ENCODE measurements at places on chromosomes 12 and 14. TPM values are rescaled to one million over a fixed set of nuclear protein-coding genes. Genes with fewer than 3 reads are reported as not detected.

DNA sequence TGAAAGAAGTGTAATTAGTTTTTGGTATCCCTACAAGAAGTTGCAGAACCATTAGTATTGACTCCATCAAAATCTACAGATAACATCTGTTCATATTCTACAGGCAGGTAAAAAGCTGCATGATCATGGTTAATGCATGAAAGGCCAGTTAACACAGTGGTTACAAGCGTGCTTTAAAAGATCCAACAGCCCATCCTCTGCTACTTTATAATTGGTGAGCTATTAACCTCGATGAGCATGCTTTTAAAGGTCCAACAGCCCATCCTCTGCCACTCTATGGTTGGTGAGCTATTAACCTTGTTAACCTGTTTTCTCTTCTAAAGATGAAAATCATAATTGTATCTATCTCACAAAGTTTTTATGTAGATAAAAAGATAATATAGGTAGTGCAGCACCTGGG, 289.3 kb downstream of the DUSP6 start:
- DNase-seq, result no peak

- no peak for DNase-seq
Observed at GRCh38 chr14:49056021-49056420, 530.2 kb downstream of the RPS29 start.

DNA sequence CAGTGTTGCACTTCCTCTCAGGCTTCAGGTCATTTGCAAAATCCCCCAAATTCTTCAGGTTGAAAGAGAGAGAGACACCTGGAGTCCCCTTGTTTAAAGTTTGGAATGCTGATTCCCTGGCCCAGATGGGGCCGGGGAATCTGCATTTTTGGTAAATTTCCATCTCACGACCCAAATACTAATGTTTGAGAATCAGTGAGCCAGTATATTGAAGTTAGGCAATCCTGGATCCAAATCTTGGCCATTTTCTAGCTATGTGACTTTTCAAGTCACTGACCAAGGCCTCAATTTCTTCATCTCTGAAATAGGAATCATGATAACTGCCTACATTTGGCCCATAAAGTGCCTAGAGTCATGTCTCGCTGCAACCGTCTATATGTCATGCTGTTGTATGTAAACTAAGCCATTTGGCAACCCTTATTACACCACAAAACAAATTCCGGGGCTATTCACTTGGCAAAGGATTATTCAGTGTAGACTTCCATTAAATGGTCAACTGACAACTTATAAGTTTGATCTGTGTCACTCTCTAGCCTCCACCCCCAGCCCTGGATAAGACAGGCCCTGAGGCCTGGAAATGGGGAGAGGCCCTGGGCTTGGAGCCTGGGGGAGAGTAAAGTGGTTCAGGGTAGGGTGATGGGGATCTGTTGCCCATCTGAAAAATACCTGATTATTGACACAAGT, 3.7 kb upstream of the ZFP36L1 start:
- DNase-seq, result no peak

GRCh38 chr12:52953181-52953841, 4.4 kb downstream of the KRT18 start:
- DNase-seq, result no peak

DNA sequence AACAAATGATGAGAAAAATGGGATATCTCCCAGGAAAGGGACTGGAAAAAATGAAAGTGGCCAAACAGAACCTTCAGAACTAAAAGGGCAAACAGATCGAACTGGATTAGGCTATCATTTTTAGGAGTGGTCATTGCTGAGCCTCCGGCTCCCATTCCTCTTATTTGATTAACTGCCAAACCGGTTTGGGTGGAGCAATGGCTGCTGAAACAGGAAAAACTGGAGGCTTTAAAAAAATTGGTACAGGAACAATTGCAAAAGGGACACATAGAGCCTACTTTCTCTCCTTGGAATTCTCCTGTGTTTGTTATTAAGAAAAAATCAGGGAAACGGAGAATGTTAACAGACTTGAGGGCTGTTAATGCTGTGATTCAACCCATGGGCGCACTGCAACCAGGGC, 49.7 kb downstream of the TNFAIP2 start:
- no peak for DNase-seq

- no peak for DNase-seq
Observed at GRCh38 chr14:106738075-106738474, 1211.7 kb downstream of the TMEM121 start.

GRCh38 chr12:107554941-107555340, 130.7 kb upstream of the PWP1 start:
- DNase-seq, result no peak

- DNase-seq, result no peak
Observed at GRCh38 chr14:96167224-96168148, 37.2 kb upstream of the BDKRB2 start.

- no peak for DNase-seq
Observed at GRCh38 chr12:58026426-58026825, 85.1 kb downstream of the ATP23 start.

DNA sequence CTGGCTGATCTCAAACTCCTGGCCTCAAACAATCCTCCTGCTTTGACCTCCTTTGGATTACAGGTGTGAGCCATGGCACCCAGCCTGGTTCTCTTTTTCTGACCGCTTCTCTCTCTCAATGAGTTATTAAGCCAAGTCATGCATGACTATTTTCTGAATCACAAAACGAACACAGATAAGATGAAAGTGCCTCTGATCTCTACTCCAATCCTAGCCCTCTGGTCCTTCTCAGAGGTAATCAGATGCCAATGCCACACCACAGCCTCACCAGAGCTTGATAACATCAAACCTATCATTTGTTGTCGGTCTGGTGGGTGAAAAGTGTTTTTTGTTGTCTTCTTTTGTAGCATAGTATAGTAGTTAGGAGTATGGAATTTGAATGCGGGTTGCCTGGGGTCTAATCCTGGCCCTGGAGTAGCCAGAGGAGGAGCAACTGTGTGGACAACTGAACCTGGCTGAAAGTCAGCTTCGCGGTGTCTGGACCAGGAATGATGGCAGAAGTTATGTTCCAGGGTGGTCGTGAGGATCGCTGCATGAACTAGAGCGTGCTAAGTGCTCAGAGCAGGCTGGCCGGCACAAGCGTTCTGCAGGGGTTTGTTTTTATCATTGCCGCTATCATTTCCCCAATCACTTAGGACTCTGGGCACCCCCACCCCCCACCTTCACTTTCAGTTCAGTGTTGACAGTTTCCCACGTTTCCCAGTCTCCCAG, 77.9 kb downstream of the SPRING1 start:
- DNase-seq, result no peak

GRCh38 chr12:25886396-25886795, 72.1 kb upstream of the RASSF8 start:
- no peak for DNase-seq

- no peak for DNase-seq
Observed at GRCh38 chr12:50545213-50545612, 40.4 kb downstream of the DIP2B start.

DNA sequence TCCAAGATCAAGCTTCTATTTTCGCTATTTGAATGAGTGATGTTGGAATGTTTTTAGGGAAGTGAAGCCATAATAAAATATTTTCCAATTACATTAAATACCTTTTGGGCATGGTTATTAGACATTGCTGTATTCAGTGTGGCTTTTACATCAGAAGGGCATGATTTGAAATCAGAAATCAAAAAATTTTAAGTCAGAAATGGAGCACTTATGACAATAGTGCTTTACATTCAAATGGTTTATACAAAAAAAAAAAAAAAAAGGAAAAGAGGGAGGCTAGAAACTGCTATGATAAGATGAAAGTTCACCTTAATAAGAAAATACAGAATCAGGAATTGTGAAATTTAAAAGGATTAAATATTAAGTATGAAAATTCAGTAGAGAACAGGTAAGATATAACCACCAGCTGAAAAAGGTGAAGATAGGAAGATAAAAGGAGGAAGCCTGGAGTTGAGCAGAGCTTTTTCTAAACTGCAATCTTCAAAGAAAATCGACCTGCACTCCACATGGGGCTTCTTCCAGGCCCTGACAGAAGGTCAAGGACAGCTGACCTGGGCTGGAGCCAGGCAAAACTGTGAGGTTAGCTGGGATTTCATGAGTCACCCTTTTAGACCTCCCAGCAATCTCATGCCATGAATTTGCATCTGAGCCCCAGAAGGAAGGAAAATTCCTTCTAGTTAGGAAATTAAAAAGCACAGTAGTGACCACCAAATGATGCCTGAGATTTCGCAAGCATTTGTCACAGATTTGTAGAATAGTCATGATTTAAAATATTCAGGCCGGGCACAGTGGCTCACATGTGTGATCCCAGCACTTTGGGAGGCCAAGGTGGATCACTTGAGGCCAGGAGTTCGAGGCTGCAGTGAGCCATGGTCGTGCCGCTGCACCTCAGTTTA, 23.4 kb upstream of the BMP4 start:
- DNase-seq, result no peak

GRCh38 chr14:74404435-74404834, 21.6 kb downstream of the SYNDIG1L start:
- DNase-seq, result no peak

GRCh38 chr14:45252366-45253069, 484 bp downstream of the MIS18BP1 start:
- no peak for DNase-seq

DNA sequence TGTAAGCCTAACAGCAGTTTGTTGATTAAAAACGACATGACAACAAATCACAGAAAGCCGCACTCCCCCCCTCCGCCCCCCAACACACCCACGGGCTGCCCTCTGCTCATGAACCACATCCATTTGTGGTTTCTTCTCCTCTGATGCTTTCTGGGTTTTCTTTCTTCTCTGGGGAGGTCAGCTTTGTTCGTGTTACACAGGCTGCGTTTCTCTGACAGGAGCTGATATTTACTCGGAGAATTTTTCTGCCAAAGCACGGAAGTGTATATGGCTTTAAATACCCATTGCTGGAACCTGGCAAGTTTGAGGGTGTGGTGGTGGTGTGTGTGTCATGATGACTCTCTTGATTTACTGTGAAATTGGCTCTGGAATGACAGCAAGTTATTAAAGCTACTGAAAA, 883.7 kb upstream of the TMEM132C start:
- no peak for DNase-seq

DNA sequence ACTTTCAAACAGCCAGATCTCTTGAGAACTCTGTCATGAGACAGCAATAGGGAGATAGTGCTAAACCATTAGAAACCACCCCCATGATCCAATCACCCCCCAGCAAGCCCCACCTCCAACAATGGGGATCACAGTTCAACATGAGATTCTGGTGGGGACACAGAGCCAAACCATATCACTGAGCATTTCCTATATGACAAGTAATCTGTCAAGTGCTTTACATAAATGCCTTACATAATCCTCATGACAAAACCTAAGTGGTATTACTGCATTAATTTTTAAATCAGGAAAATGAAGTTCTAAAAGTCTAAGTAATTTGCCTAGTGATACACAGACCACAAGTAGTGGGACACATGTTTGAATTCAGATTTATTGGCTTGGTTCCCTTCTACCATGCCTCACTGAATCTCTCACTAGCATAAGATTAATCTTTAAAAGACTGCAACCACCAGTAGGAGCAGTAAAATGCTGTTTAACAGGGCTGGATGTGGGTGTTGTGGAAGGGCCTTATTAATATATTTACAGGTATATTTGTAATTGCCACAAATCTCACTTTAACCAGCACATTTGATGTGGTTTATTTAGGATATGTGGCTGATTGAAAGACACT, 323.1 kb upstream of the FBXO33 start:
- DNase-seq, result no peak

DNA sequence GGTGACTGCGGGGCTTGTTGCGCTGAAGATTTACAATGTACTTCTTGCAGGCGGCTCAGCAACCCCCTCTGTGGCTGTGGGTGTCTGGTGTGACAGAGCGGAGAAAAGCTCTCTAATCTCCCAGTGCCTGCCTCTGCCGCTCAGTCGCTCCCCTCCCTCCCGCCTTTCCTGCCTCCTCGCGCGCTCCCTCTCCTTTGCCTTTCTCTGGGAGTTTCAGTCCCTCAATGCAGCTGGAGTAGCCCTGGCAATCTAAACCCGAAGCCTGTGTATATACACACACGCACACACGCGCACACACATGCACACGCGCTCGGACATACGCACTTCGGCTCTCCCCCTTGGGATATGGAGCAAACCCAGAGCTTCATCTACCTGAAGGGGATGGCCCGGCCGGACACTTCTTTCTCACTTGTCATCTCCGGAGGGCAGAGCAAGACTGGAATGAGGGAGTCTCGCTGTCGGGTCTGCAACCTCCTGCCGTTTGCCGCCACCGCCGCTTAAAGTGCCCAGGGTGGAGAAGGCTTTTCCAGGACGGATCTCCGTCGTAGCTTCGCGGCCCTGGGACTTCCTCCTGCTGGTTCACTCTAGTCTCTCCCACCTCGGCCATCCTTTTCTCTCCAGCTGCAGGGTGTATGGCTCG, 599 bp upstream of the TRHDE start:
- no peak for DNase-seq

- no peak for DNase-seq
Observed at GRCh38 chr12:106431839-106432411, 74.4 kb downstream of the POLR3B start.

DNA sequence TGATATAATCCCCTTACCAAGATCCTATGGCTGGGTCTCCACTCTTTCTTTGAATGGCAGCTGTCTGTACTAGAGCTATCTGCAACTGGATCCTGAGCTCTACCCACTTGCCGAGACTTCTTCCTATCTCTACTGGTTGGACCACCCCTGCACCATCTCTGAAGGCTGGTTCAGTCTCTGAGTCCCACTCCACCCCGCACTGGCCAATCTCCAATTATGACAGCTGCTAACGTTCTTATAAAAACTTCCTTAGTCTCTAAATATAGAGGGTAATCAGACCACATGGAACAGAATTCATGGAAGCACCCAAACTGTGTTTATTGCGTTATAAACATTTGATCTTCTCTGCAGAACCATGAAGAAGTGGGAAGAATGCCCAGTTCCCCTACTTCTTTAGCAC, 186.6 kb upstream of the EEA1 start:
- no peak for DNase-seq

DNA sequence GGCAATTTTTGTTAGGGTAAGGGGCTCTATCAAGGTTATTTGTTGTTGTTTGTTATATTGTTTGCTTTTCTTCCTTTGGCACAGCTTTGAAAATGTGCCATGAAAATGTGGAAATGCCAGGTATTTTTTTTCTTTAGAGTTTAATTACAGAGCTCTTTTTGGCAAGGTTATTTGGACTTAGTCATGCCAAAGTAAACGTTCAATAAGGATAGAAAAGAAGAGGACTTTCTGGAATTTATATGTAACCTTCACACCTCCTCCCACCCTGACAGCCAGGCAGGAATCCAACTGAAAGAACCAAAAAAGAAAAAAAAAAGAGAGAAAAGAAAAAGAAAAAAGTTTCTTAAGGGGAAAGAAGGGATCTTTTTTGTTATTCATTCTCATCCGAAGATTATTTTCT, 217.8 kb downstream of the KITLG start:
- no peak for DNase-seq

SLC8B1 gene
- total RNA-seq, result 23.5 TPM

RILPL1 gene
- total RNA-seq, result 6.0 TPM

KLRC4 gene
- total RNA-seq, result not detected

LMNTD1 gene
- total RNA-seq, result not detected

ADAMTS20 gene
- not detected for total RNA-seq

LRP1-AS gene
- not detected for total RNA-seq

Data from activated T-helper 2 cell treated with anti-CD3 and anti-CD28 coated beads, Interferon-gamma antibody, Interleukin-2, Interleukin-4, amounts not matched to agents 10 μg/mL and 5 μg/mL and 100 μg/mL, durations not matched to agents 14 hours and 24 hours and 36 hours (primary cell).